ENCODE measurements at places on chromosomes 6 and 20.

DNA sequence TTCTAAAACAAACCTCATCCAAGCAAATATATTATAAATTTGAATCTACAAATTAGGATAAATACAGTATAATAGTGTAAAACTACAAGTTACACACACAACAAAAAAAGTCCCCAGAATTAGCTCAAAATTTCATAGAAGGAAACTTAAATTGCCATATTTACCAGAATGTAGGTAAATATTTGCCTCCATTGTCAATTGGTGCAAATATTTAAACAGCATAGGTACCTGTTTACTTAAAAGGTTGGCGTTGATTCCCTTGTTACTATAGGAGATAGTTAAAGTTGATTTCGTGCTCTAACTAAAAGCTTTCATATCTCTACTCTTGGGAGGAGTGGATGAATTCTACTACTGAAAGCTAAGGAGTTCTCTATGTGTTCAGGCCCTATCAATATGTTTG is 111.6 kb upstream of the TENT5A start:
- H3K4me1 ChIP-seq: no peaks in the 10 kb centered on the region
- H3K36me3 ChIP-seq: no peaks in the 10 kb centered on the region
- no peak overlapping the region for H3K4me3 ChIP-seq
- no peak for DNase-seq

DNA sequence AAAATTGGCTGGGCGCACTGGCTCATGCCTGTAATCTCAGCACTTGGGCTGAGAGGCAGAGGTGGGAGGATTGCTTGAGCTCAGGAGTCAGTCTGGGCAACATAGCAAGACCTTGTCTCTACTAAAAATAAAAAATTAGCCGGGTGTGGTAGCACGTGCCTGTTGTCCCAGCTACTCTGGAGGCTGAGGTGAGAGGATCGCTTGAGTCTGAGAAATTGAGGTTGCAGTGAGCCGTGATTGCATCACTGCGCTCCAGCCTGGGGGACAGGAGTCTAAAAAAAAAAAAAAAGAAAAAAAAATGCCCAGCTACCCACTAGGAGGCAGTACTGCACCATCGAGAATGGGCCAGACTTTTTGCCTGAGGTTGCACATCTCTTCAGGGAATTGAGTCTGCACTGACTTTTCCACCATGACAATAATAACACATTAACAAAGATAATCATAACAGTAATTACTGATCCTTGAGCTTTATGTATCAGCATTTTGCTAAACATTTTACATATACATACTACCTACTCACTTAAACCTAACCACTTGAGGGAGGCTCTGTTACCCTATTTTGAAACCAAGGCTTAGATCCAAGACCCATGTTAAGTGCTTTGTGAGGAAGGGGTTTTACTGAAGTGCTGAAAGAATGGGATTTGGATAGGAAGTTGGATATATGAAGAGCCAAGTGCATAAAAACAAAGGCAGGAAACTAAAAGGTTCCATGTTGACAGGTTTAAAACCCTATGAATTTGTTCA is 21.0 kb downstream of the SRSF3 start:
- peak overlapping the region; percentile 12 for H3K27ac ChIP-seq
- no peaks in the 10 kb centered on the region for H3K4me1 ChIP-seq
- H3K27me3 ChIP-seq: no peaks in the 10 kb centered on the region
- DNase-seq: peak; percentile 45
- H3K4me3 ChIP-seq: no peak overlapping the region
- no peaks in the 10 kb centered on the region for H3K36me3 ChIP-seq

- H3K4me3 ChIP-seq: no peak overlapping the region
- no peaks in the 10 kb centered on the region for H3K4me1 ChIP-seq
- no peak overlapping the region for H3K27ac ChIP-seq
- no peak for DNase-seq
- H3K27me3 ChIP-seq: no peaks in the 10 kb centered on the region
These were observed 360.1 kb downstream of the TAF4 start for GRCh38 chr20:61705386-61706258.

DNA sequence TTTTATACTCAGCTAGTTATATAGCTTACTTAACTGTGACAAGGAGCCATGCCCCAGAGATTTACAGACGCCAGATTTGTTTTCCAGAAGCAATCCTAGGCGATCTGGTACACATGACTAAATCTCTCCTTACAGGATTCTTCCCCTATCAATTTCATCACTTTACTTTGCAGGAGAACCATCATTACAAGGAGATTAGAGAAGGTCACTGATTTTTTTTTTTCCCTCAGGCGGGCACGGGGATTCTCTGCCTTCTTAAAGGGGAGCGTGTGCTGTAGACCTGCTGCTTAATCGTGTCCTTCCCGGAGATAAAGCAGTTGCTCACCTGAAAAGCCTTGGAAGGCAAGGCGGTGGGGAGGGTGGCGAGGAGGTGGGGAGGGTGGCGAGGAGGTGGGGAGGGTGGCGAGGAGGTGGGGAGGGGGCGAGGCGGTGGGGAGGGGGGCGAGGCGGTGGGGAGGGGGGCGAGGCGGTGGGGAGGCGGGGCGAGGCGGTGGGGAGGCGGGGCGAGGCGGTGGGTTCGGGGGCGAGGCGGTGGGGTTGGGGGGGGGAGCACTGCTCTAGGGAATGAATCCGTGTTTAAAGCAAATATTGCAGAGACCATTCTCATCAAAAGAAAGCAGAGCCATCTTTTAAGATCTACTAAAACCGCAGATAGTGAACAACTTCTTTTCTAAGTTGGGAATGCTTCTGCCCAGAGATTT is 14.3 kb upstream of the MRAP2 start:
- no peaks in the 10 kb centered on the region for H3K27me3 ChIP-seq
- H3K36me3 ChIP-seq: no peaks in the 10 kb centered on the region
- H3K4me3 ChIP-seq: no peak overlapping the region
- DNase-seq: no peak

GRCh38 chr6:161838306-161839035 is 564.6 kb upstream of the AGPAT4 start:
- DNase-seq: no peak
- H3K27me3 ChIP-seq: no peaks in the 10 kb centered on the region
- no peaks in the 10 kb centered on the region for H3K36me3 ChIP-seq
- H3K27ac ChIP-seq: no peak overlapping the region
- H3K4me1 ChIP-seq: no peaks in the 10 kb centered on the region
- H3K4me3 ChIP-seq: no peak overlapping the region

All from uterus (tissue), 4 donors.